SHP77 (cell line): ENCODE measurements at places on chromosomes 11 and 22.

DNA sequence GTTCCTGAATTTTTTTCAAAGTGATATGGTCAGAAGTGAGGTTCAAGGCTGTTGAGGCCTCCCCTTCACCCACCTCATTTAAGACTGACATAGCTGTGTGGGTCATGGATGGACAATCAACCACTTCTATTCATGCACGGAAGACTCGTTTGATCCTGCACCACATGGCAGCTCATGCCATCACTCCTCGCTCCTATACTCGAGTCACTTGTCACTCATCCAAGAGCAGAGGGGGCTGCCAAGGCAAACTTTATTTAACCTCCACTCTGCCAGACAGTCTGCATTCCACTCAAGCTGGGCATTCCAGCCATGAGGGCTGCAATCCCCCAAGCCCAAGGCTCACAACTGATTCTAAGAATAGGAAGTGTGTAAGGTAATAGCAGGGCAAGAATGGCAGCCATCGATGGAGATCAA is 34.1 kb downstream of the SNX19 start:
- no peak for DNase-seq

DNA sequence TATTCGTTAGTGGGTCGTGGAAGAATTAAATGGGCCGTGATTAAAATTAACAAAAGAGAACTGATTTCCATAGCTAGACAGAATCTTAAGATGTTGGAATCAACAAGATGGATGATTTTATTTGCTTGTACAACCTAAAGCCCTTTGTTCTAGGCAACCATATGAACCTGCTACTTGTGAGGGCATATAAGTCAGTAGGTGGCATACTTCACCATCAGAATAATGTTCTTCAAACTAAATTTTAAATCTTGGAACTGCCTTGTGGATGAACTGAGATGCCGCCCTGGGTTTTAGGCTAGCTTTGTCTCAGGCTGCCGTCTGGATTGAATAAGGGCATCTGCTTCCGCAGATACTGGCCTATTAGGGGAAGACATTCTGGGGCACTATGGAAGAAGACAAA is 40.9 kb downstream of the CSRP3 start:
- DNase-seq, result no peak

DNA sequence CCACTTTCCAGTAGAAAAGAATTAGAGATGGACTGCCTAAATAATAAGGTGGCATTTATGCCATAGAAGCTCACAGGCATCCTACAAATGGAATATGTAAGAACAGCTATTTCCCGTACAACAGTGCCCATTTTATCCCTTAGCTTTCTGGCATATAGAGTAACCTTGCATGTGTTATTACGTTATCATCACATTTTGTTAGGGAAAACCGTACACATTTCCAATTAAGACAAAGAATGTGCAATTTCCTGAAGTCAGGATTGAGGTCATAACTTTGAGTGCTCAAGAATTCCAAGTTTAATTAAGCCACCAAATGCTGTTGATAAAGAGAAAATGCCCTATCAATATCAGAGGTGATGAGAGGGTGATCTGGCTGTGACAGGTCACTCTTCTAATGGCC is 58.9 kb downstream of the LDLRAD3 start:
- DNase-seq, result no peak

- peak; percentile 27 for DNase-seq
These were observed 344 bp downstream of the IFT27 start for GRCh38 chr22:36775586-36775963.

DNA sequence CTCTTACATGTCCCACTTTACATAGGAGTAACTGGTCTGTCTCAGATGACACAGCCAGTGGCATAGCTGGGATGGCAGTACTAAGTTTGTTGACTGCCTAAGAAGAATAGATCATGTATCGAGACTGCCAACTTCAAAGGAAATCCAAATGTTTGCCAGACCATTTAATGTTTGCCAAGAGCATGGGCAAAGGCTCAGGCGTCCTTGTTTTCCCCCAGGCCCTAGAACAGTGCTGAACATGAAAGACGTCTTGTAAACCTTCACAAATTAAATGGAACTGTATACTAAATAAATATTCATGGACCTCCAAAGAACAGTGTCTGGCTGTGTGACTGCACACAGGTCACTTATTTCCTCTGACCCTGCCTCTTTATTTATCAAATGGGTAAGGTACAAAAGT is 234.7 kb upstream of the CCDC90B start:
- no peak for DNase-seq

- no peak for DNase-seq
These were observed 14.9 kb downstream of the FZD4 start for GRCh38 chr11:86940122-86940777.

- no peak for DNase-seq
These were observed 15.8 kb upstream of the OR51T1 start for GRCh38 chr11:4865855-4866254.
